Activated CD8-positive, alpha-beta memory T cell treated with anti-CD3 and anti-CD28 coated beads, Interleukin-2, amount 10 ng/mL, durations not matched to agents 7 days and 5 days (primary cell): ENCODE measurements at places on chromosomes 3 and 15. TPM values are rescaled to one million over a fixed set of nuclear protein-coding genes. Genes with fewer than 3 reads are reported as not detected.

FGF7 gene
- total RNA-seq: not detected

LOXL1 gene
- total RNA-seq: 8.6 TPM

SAMD7 gene
- total RNA-seq: not detected

KNG1 gene
- not detected for total RNA-seq

NDUFB5 gene
- total RNA-seq: 97.3 TPM

FHIT gene
- 9.0 TPM for total RNA-seq

NPHP3 gene
- total RNA-seq: 18.5 TPM

GOLGA6A gene
- not detected for total RNA-seq

TMC3 gene
- not detected for total RNA-seq

CAMP gene
- total RNA-seq: not detected

SETMAR gene
- total RNA-seq: 10.0 TPM

PIERCE2 gene
- not detected for total RNA-seq

HACD2 gene
- total RNA-seq: 17.8 TPM
